Cardiac septum (tissue), 1 donor: ENCODE measurements at places on chromosomes 11 and 22. TPM values are rescaled to one million over a fixed set of nuclear protein-coding genes. Genes with fewer than 3 reads are reported as not detected.

The SLC25A18 gene
- 0.11 TPM for total RNA-seq

- no peak for DNase-seq
Observed at GRCh38 chr11:7281079-7281478, 29.4 kb downstream of the SYT9 start.

DNA sequence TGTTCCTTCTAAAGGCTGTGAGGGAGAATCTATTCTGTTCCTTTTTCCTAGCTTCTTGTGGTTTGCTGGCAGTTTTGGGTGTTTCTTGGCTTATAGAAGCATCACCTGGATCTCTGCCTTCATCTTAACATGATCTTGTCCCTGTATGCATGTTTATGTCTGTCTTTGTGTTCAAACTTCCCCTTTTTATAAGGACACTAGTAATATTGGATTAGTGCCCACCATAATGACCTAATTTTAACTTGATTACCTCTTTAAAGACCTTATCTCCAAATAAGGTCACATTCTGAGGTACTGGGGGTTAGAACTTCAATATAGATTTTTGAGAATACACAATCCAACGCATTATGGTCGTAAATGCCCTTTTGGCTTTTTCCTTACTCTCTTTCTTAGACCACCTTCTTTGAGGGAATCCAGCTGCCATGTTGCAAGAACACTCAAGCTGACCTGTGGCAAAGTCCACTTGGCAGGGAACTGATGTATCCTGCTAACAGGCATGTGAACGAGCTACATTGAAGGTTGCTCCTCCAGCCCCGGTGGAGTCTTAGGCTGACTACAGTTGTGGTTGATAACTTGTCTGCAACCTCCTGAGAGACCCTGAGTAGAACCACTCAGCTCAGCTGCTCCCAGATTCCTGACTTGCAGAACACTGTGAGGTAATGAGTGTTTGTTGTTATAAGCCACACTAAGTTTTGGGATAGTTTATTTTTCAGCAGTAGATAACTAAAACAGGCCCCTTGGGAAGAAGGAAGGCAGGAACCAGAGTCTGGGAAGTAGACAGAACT, 127.1 kb upstream of the OR9Q1 start:
- no peak for DNase-seq

DNA sequence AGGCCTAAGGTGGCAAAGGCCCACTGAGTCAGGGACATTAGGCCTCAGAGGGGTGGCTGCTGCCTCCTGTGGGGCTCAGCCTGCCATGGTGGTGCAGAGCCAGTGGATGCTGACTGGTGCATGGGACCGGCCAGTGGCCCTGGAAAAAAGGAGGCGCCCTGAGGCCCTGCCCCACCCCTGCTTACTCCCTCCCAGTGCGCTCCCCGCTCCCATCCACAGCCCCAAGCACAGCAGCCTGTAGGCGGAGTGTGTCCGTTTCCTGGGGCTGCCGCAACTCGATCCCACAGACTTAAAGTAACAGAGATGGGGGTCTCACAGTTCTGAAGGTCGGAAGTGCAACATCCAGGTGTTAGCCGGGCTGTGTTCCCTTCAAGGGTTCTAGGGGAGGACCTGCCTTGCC, 38.4 kb upstream of the FADD start:
- no peak for DNase-seq

- DNase-seq: no peak
Observed at GRCh38 chr11:18322818-18323570, 627 bp downstream of the GTF2H1 start.

The RHBDD3 gene
- 16.7 TPM for total RNA-seq

GRCh38 chr11:16412525-16413172, 56.3 kb upstream of the SOX6 start:
- DNase-seq: no peak

GRCh38 chr11:47398011-47398410, 10.4 kb upstream of the SLC39A13 start:
- no peak for DNase-seq

- DNase-seq: no peak
Observed at GRCh38 chr11:90373971-90374370, 151.1 kb upstream of the CHORDC1 start.

- DNase-seq: no peak
Observed at GRCh38 chr11:66938582-66939135, 19.5 kb downstream of the PC start.

The FJX1 gene
- total RNA-seq: 3.6 TPM

- no peak for DNase-seq
Observed at GRCh38 chr11:116114198-116114651, 610.0 kb upstream of the CADM1 start.
